ENCODE measurements at places on chromosomes 11 and 22.

DNA sequence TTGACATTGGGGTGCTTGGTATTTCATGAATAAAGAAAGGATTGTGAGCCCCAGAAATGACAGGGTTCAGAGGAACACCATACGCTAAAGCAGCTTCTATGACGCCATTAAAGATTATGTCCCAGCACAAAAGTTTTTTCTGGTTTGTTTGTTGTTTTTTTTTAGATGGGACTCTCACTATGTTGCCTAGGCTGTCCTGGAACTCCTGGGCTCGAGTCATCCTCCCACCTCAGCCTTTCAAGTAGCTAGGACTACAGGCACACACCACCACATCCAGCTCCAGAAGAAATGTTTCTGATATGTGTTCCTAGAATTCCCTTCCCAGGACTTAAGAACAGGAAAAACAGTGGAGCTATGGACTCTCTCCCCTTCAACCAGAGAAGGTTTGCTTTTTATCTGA is 2.6 kb upstream of the RHOG start:
- DNase-seq, result no peak

DNA sequence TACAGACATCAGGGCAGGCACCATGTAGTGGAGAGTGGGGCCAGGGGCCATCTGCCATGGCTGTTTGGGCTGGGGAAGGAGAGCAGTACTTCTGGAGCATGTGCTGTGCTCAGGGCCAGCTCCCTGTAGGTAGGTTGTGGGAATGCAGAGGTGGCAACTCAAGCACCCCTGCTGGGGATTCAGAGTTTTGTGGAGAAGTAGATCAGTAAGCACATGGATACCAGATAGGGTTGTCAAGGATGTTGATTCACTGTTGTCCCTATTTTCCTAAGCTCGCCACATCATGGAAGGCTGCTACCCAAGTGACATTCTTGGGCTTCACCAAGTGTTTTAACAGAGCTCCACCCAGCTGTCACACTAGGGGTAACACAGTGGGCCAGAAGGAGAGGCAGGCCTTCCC is 67.2 kb downstream of the BMAL1 start:
- no peak for DNase-seq

DNA sequence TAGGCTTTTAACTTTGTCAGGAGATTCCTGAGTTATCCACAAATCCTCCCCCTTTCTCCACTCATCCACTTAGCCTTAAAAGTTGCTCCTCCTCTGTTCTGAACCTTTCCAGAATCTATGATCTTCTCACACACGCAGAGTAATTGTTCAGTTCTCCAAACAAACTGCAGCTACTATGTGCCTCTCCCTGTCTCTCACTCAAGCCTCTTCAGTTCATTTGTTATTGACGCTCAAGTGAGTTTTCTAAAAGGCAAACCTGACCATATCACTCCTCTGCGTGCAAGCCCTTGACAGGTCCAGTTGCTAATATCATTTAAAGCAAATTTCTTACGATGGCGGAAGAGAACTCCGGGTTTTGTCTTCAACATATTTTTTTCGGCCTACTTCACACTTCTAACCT is 1169.7 kb upstream of the TENM4 start:
- no peak for DNase-seq

DNA sequence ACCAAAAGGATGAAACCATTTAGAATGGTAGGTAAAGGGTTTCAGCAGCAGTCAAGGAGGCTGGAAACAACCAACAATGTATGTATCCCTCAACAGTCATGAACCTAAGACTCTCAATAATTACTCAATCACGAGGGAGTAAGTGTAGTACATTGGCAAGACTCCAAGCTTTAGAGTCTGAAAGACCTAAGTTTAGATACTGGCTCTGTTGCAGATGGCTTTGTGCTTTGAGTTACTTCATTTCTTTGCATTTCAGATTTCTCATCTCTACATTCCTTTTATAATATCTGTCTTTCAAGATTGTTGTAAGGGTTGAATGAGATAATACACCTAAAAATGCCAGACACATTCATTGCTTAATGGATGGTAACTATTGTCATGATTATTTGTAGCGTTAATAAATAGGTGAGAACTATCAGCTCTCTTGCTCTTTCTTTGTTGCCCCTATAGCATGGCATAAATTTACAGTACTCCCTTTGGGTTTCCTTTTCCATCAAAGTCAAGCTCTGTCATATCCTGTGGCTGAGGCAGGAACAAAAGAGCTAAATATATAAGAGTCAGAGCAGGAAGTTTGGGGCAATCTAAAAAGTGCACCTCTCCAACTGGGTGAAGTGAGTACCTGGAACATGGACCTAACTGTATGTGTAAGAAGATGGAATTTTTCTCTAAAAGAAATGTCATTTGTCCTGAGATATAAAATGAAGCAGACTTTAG is 228.2 kb upstream of the ZC3H12C start:
- no peak for DNase-seq

- no peak for DNase-seq
Observed at GRCh38 chr22:23781065-23781464, 5.7 kb upstream of the SMARCB1 start.

DNA sequence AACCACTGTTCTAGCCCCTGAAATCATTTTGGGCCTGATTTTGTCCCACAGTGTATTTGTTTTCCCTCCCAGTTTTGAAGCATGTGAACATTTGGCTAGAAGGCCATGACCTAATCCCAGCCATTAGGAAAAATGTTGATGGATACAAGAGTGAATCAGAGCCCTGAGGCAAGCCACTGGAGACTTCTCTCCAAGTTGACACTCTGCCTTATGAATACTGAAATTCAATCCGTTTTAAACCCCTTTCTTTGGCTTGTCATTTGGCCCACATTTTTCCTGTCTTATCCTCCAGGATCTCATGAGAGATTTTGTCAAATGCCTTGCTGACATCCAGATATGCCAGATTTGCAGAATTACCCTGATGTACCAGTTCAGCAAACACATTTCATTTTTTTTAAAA is 158.8 kb downstream of the FAT3 start:
- no peak for DNase-seq

GRCh38 chr11:86805873-86806310 is 5.5 kb downstream of the PRSS23 start:
- no peak for DNase-seq

DNA sequence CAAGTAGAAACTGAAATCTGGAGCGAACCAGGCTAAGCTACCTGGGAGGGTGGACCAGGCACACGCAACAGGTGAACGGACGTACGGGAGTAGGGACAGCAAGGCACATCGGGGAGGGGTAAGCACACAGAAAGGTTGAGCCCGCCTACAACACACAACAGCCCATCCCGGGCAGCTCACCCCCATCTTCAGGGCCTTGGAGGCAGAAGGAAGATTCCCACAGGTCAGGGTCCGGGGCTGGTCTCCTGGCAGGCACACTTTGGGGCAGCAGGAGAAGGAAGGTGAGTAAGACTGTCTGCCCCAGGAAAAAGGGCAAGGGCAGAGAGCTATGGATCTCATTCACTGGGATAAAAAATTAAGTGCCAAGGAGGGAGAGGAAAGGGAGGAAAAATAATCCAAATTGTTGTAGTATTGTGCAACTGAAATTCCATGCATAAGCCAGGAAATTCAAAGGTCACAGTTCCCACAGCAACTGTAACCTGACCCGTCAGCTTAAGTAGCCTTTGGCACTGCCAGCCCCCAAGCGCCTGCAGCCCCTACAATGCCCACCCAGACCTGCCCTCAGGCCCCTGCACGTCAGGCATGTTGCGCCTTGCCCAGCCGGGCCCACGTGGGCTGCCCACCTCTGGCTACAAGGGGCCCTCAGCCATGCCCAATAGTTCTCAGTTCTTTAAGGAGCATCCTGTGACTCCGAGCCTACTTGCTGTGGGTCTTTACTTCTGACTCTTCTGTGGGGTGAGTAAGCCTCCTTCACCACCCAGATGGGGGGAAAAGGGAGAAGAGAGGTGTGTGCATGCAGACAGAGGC is 51.8 kb downstream of the MICAL3 start:
- no peak for DNase-seq

DNA sequence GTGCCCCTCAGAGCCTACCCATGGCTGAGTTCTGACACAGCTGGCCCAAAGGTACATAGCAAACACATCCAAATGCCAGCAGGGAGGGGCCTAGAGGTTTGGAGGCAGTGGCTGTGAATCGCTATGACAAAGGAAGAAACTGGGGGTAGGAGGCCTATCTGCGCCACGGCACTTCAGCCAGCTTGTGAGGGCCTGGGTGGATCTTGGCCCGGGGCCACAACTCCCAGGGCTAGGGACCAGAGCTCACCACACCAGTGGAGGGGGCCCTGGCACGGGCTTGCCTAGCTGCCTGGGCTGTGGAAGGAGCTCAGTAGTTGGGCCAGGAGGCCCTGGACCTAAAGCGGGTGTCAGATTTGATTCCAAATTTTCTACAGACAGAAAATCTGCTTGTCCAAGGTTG is 9.4 kb upstream of the NAP1L4 start:
- DNase-seq, result no peak

- DNase-seq, result no peak
Observed at GRCh38 chr11:134740590-134741261, 328.7 kb upstream of the B3GAT1 start.

DNA sequence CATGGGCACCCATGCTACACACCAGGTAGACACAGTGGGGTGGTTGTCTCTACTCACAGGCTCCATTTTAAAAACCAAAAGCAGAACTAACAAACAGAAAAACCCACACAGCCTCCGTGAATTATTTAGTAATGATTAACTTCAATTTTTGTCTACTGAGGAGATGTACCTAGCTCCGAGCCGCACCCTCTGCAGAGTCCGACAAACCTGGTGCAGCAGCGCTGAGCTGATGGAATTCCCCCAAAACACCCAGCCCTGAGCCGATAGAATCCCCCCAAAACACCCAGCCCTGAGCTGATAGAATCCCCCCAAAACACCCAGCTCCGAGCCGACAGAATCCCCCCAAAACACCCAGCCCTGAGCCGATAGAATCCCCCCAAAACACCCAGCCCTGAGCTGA is 927.0 kb downstream of the BRD1 start:
- no peak for DNase-seq

GRCh38 chr11:65903068-65903481 is 2.9 kb upstream of the FOSL1 start:
- no peak for DNase-seq

GRCh38 chr11:16923987-16924386 is 90.2 kb downstream of the PLEKHA7 start:
- no peak for DNase-seq

DNA sequence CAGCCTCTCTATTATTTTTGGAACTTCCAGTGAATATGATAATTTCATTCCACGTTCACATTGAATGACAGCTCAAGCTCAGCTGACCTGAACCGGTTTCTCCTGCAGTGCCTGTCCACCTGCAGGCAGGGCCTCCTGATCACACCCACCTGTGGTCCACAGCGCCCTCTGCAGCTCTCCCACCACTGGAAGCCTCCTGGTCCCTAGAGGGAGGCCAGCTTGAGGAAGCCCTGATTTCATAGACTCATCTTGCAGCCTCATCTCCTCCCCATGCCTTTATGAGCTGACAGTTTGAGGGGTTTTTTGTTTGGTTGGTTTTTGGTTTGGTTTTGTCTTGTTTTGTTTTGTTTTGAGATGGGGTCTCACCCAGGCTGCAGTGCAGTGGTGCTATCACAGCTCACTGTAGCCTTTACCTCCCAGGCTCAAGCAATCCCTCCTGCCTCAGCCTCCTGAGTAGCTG is 29.9 kb upstream of the MALAT1 start:
- DNase-seq, result no peak

GRCh38 chr22:32082331-32082730 is 39.3 kb downstream of the SLC5A1 start:
- DNase-seq, result no peak

GRCh38 chr11:120324932-120325810 is at the start of gene TLCD5:
TLCD5 (plus strand) TSS chr11:120325299; CDS start chr11:120327442, 2,143 bp downstream.
- peak; percentile 22 for DNase-seq

- no peak for DNase-seq
Observed at GRCh38 chr11:83051760-83052671, 19.7 kb downstream of the RAB30 start.

GRCh38 chr11:34215806-34216453 is 110.5 kb downstream of the NAT10 start:
- DNase-seq, result no peak

DNA sequence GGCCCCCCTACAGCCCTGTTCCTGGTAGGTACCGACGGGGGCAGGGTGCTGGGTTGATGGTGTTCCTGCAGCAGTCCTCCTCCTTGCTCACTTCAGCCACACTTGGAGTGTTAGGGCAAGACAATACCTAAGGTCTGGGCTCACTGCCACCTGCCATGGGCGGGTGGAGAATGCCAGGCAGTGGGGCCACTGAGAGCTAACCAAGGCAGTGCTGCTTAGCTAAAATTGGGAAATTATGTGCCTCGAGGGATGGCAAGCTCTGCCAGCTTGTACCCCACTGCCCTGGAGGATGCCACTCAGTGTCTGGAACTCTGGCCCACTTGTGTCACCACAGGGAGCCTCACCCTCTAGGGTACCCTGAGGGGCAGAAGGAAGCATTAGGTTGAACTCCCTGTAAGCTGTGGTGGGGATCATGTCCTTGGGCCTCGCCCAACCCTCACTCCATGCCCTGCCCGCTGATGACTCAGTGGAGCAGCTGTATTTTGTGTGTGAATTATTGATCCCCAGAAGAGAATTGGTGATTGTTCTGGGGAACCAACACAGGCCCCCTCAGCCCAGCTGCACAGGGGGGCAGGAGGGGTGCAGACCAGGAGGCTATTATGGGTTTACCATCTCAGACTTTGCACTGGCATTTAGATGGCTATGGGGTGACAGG is 17.7 kb downstream of the PHLDB1 start:
- DNase-seq, result no peak

- DNase-seq, result peak; percentile 38
Observed at GRCh38 chr11:129279326-129280026, 87.4 kb upstream of the ARHGAP32 start.

DNA sequence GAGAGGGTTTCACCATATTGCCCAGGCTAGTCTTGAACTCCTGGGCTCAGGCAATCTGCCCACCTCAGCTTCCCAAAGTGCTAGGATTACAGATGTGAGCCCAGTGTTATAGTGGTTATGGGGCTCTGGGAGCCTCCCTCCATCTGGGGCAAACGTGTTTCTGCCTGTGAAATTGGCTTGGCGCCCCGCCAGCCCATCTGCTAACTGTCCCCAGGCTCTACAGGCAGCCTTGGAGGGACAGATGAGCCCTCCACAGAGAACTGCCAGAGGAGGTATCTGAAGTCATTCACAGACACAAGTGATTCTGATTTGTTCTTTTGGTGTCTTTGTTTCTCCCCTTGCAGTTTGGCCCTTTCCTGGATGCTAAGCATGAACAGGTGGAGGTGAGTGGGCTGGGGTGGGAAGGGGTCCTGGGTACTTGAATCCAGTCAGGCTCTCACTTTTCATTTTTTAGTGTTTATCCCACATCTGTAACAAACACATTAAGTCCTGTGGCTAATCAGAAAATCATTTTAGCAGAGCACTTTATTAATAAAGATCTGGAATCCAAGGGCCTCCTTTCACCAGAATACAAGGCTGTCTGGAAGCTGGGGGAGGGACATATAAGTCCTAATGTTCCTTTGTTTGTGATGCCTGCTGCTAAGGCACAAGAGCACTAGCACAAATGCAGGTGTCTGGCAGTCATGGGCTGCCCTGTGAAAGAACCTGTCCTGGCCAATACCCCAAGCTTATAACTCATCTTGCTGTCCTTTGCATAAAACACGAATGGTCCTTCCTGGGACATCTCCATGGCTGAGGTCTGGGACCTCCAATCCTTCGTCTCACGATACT is 25.7 kb upstream of the CDC42EP2 start:
- DNase-seq, result no peak
